ENCODE measurements at places on chromosomes 4 and X.
A peak's percentile ranks its signal among the peaks of the same experiment; 100 is the strongest.

- no peak for DNase-seq
Measured at GRCh38 chr4:24380957-24381665, 203.2 kb downstream of the DHX15 start.

DNA sequence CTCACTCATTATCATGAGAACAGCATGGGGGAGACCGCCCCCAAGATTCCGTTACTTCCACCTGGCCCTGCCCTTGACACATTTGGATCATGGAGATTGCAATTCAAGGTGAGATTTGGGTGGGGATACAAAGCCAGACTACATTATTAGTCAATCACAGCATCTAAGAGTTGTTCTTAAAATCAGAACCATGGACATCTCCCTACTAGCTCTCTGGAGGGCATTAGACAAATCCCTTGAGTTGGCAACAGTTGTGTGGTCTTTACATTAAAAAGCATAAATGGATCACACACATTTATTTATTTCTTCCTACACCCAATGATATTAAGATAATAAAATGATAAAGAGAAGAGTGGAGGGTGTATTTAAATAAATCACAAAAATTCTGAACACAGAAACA is 262.8 kb upstream of the VCX start:
- DNase-seq, result no peak

DNA sequence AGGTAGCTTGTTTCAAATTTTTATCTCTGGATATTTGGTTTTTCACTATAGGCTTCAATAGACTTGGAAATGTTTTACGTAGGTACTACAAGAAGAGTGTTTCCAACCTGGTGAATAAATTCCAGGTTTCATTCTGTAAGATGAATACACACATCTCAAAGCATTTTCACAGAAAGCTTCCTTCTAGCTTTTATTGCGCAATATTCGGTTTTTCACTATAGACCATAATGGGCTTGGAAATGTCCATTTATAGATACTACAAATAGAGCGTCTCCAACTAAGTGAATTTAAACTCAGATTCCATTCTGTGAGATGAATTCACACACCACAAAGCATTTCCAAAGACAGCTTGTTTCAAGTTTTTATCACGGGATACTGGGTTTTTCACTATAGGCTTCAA is 857.7 kb upstream of the HS3ST1 start:
- no peak for DNase-seq

GRCh38 chrX:120305531-120306141 is 5.6 kb downstream of the TMEM255A start:
- DNase-seq, result no peak

GRCh38 chr4:164304101-164304639 is 449.8 kb upstream of the SMIM31 start:
- no peak for DNase-seq

DNA sequence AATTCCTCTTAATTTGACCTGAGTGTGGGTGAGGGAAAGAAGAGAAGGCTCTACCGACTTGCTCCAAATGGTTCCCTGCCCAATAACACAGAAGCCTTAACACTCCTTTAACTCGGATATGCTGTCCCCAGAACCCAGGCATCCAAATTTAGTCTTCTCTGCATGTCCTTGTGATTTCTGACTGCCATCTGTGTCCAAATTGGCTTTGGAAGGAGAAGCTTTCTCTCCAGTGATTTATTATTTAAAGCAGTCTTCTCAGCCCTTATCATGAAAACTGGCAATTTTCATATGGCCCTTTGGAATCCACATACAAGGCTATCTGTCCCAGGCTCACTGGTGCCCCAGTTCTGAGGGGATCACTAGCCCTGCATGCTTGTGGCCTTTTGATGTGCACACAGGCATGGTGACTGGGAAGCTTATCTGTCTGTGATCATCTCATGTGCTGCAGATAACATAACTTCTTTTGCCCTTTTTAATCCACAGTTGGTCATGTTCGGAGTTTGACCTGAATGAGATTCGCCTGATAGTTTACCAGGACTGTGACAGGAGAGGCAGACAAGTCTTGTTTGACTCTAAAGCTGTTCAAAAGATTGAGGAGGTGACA is 56.7 kb downstream of the FNIP2 start:
- no peak for DNase-seq

- peak; percentile 89 for DNase-seq
Measured at GRCh38 chr4:99300934-99301333, 10.1 kb upstream of the ADH1A start.

DNA sequence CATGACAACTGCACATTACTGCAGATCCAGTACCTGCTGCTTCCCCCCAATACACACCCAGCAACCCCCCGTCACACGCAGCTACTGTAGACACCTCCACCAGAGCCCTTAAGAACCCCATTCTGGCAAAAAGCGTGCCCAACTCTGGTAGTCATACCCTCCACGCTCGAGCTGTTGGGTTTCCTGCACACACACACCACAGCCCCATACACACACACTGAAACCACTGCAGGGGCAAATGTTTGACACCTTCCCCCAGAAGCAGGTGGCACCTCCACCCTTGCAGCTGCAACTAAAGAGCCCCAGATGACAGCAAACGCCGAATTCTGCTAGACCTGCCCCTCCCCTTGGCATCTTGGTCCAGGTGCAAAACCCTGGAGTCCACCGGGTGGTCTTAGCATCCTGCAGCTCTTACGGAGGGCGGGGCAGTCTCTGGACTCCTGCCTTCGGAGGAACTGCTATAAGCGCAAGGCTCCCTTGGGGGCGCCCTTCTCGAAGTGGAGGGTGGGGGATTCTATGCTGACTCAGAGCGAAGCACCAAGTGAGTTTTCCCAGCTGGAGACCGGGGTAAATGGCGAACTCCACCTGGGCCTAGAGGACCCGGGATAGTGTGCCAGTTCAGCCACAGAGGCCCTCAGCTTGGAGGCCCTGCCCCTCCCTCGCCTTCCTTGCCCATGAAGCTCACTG is 1.5 kb downstream of the FRMPD3 start:
- DNase-seq, result peak; percentile 1

DNA sequence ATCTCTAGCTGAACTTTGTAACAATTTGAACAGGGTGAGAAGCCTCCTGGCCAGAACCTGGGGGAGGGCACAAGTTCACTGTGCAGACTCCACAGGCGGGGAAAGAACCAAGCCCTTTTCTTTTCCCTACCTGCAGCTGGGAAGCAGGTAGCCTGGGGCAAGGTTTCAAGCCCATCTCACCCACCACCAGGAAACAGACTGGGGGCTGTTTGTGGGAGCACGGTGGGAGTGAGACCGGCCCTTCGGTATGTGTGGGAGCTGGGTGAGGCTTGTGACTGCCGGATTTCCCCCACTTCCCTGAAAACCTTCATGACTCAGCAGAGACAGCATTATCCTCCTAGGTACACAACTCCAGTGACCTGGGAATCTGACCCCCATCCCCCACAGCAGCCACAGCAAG is 211.7 kb downstream of the ZNF674 start:
- DNase-seq, result no peak

- no peak for DNase-seq
Measured at GRCh38 chr4:48543796-48544195, 53.7 kb downstream of the ZAR1 start.

- DNase-seq, result no peak
Measured at GRCh38 chrX:131301155-131301554, 12.0 kb upstream of the IGSF1 start.

DNA sequence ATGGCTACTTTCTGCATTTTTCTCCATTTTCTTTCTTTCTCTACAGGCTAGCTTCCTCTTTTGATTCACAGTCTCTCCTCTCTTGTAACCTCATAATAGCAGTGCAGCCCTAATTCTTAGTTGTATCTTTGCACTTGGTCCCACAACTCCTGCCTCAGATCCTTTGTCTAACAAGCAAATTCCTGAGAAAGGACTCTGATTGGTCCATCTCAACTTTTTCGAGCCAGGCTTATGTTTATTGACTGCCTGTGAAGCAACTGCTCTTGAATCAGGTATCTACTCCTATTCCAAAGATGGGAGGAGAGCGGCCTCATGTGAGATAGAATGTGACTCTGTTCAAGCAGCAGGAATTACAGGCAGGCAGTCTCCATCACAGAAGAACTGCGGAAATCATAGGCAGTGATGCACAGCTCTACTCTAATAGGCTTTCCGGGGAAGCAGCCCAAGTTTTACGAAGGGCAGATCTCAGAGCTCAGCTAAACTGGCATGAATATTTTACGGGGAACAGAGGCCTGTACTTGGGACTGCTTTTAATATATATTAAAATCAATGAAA is 123.5 kb downstream of the GABRB1 start:
- DNase-seq, result no peak

GRCh38 chr4:138598226-138598625 is 356.1 kb upstream of the SLC7A11 start:
- DNase-seq, result no peak

DNA sequence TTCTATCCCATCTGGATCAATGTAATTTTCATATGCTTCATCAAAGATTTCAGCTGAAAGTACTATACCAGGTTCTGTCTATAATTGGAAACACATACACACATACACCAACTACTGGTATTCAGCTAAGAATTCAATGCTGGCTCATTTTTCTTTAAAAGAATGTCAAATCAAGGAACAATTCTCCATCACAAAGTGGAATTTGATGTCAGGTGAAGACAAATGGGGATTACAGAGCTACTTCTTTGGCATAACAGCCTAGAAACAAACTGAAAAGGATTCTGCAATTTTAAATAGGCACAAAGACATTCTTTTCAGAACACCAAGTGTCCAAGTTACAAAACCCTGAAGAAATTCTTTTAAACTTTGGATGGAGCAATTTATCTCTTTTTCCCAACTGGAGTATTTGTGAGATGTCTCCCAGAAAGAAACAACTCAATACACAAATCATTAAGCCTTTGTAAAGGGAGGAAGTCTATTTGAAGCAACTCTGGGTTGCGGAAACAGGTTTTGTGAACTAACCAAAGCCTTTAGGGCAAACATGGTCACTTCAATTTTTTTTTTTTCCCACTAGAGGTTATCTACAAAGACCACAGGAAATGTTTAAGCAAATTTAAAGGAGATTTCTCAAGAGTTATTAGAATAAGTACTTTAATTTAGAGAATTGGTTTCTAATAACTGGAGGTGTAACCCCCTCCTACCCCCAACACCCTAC is 1.9 kb upstream of the FAM9C start:
- no peak for DNase-seq

- DNase-seq, result no peak
Measured at GRCh38 chrX:18661273-18661672, 10.6 kb downstream of the RS1 start.

GRCh38 chr4:142697928-142698327 is 148.2 kb downstream of the INPP4B start:
- DNase-seq, result no peak

DNA sequence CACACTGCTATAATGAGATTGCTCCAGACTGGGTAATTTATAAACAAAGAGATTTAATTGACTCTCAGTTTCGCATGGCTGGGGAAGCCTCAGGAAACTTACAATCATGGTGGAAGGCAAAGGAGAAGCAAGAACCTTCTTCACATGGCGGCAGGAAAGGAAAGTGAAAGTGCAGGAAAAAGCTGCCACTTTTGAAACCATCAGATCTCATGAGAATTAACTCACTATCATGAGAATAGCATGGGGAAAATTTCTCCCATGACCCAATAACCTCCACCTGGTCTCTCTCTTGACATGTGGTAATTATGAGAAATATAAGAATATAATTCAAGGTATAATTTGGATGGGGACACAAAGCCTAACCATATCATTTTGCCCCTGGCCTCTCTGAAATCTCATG is 884.2 kb downstream of the GLUD2 start:
- DNase-seq, result no peak

- no peak for DNase-seq
Measured at GRCh38 chr4:185825737-185826136, 13.7 kb upstream of the SORBS2 start.

- DNase-seq, result no peak
Measured at GRCh38 chrX:9980401-9980800, 13.2 kb downstream of the CLDN34 start.

- no peak for DNase-seq
Measured at GRCh38 chrX:36961590-36961989, 46.6 kb upstream of the FAM47C start.

- no peak for DNase-seq
Measured at GRCh38 chr4:113531572-113531971, 230.0 kb downstream of the CAMK2D start.

DNA sequence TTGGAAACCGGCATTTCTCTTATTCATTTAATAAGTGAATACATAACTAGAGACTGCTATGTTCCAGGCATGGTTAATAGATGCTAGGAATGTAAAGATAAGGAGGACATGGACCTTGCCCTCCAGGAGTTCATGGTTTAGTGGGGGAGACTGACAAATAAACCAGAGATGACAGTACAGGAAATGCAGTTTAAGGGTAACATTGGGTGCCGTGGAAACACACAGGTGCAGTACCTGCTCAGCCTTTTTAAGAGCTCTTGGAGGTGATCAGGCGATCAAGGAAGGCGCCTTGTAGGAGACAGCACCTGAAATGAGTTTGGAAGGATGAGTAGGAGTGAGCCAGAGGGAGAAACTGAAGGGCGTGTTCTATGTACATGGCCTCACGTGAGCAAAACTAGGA is 145.8 kb downstream of the AASDH start:
- DNase-seq, result no peak

DNA sequence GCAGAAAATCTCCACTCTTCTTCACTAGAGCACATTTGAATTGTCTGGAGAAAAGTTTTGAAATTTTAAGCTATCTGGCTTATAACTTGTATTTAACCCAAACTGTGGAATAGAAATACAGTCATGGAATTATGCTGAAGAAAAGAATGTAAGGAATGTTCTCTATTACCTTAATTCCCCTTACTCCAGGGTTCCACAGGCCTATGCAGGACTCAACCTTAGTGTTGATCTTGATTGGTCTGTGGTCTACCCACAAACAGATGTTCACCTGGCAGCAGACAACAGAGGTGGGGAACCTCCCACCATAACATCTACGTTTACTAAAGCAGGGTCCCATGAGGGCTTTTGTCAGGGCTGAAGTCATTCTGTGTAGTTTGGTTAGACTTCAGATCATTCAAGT is 189.3 kb upstream of the GPRIN3 start:
- DNase-seq, result peak; percentile 8

DNA sequence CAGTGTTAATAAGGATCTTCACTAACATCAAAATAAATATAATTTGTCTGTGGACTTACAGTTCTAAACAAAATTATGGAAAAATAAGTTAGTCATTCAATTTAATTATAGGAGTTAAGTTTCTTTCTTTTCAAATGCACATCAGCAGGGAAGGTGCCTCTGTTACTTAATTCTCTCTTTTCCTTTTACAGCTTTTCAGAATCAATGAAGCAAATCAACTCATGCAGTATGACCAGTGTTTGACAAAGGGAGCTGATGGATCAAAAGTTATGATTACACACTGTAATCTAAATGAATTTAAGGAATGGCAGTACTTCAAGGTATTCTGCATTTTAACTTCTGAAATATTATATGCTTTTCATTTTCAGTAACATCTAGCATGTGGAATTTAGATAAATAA is 15.9 kb downstream of the HMGB2 start:
- DNase-seq, result no peak

DNA sequence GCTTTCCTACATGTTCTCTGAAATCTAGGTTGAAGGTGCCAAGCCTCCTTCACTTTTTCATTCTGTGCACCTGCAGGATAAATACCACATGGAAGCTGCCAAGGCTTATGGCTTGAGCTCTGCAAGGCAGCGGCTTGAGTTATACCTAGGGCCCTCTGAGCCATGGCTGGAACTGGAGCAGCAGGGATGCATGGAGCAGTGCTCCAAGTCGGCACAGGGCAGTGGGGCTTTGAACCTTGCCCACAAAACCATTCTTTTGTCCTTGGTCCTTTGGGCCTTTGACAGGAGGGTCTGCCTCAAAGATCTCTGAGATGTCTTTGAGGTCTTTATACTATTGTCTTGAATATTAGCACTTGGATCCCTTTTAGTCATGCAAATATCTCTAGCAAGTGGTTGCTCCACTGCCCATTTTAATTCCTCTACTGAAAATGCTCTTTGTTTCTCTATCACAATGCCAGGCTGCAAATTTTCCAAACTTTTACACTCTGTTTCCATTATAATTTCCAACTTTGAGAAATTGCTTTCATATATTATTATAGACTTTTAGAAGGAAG is 536.2 kb upstream of the KLHL4 start:
- no peak for DNase-seq
